ENCODE measurements at places on chromosomes 12 and 14. TPM values are rescaled to one million over a fixed set of nuclear protein-coding genes. Genes with fewer than 3 reads are reported as not detected.

- DNase-seq: peak; percentile 61
Observed at GRCh38 chr14:51653079-51653774, 1.5 kb downstream of the FRMD6 start.

- no peak for DNase-seq
Observed at GRCh38 chr14:94979891-94980290, 177.4 kb downstream of the DICER1 start.

DNA sequence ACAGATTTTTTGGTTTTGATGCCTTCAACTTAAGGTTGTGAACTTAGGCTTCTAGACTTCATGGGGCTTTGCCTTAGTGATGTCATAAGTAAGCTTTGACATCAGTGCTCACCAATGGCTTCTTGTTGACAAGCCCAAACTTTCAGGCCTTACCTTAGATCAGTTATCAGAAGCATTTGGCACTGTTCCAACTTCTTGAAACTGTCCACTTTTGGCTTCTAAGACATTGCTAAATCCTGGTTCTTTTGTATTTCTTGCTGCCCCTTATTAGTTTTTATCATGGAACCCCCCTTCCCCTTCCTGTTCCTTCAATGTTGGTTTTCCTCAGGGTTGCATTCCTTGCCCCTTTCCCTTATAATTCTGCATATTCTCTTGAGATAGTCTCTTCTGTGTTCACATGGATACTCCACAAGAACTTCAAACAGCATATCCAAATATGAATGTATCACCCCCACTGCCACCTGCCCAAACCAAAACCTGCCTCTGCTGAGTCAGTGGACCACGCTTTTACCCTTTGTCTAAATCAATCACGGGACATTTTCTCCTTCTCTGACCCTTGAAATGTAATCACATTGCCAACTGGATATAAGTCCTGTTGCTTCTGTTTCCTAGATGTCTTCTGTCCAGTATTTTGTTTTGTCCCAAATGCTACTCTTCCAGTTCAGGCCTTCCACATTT, 7.9 kb downstream of the PFKM start:
- no peak for DNase-seq

DNA sequence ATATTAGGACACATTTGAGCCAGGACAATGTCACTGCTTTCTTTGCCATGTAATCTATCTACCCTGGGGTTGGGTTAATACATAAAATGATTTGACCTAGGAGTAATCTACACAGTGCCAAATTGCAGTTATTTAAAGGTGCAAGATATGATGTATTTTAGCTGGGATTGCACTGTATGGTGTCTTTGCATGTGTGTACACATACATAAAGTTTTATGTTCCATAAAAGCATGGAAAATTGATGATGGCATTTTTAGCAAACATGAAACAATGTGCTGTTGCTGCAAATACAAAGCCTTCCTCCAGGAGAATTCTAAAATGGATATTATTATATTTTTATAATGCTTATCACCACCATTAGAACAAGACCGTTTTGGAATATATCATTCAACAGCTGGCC, 24.0 kb upstream of the PLBD1 start:
- no peak for DNase-seq

DNA sequence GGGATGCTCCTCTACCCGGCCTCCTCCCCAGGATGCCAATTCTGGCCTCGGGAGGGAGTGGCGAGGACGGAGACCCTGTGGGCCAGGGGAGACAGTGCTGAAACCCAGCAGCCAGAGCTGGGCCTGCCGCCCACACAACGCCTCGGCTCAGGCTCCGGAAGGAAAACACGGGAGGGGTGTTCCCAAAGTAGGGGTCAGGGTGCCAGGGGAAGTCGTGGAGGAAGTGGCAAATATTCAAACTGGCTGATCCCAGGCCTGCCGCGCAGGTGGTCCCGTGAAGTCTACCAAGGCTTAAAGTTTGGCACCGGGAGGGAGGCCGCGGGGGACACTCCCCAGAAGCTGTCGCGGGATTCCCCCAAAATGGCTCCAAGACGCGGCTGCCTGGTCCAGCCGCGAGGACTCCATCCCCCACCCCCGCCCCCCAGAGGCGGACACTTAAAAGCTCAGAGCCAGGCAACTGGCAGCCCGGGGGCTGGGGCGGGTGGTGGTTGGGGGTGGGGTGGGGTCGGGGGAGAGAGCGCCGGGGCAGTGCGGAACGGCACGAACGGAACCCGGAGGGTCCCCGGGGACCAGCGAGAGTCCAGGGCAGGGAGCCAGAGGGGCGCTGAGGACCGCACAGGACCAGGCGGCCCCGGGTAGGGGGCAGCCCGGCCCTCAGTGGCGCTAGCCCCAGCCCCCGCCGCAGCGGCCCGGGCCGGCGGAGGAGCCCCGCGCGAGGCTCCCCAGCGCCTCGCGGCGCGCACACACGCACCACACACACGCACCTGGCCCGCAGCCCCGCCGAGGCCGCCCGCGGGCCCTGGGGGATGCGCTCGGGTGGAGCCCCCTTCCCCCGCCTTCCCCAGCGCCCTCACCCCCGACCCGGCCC, 20.0 kb downstream of the BEGAIN start:
- no peak for DNase-seq

DNA sequence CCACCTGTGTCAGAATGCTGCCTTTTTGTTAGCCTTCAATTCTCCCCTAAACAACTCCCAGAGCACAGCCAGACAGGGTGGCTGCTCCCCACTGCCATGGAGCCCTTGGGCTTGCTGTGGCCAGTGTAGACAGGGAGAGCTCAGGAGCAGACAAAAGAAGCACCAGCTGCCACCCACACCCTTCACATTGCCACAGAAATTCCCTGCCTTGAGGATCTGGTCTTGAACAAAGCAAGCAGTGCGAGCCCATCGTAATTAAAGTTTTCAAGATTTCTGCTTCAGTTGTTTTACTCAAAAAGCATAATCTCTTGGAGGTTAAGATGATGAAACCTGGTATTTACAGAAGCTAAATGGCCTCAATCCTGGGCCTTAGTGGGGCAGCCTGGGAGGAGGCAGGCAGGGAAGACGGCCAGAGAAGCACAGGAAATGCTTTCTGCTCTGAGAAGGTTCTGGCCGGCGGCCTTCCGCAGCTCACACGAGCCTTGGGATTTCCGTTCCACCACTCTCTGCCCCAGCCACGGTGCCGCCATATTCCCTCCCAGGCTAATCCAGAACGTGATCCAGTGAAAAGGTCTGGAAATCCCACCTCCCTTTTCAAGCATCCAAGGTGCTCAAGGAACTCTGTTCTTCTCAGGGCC, 535.2 kb downstream of the BCL11B start:
- DNase-seq: no peak

DNA sequence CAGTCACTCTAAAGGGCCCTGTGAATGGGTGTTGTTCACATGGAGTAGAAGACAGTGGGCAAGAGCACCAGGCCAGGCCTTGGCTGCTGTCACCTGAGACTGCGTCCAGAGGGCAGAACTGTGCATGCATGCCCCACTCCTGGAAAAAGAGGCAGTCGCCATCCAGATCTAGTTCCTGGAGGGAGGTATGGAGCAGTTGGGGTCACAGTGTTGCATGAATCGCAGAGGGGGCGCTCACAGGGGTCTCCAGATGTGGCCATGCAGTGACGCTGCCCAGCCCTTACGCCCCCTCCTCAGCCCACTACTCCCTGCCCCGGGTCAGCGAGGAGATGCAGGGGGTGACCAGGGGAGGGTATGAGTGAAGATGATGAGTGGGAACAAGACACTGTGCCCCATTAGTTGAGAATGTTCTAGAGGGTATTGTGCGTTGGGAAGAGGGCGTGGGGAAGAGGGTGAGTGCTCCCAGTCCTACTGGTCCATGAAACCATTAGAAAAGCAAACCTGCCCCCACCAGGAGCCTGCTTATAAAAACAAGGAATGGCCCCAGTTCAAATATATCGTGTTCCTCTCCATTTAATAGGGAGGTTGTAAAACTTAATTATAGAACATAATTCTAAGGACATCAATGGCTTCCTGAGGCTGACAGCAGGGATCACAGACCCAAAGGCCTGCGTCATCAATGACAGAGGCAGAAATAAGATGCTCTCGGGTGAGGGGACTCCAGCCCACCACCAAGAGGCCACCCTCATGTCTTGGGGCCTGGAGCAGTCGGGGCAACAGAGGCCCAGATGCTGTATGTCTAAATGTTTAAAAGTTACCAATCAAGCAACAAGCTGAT, 32.2 kb upstream of the BCL7A start:
- DNase-seq: no peak

GRCh38 chr12:89949457-89950195, 241.0 kb upstream of the ATP2B1 start:
- DNase-seq: peak; percentile 84

DNA sequence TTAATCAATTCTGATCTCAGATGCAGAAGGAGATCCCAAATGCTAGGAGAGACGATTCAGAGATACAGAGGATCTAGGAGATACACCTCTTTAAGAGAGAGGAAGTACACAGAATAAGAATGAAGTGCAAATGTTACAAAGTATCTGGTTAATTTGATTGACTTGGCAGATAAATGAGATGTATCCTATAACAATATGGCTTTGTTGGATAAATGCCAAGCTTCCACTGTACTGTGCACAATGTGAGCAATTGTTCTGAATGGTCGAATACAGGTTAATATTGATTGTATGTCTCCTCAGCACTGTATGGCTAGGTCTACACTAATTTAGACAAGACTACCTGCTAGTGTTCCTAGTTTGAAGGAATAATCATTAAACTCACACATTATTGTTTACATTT, 119.6 kb upstream of the PTPRB start:
- no peak for DNase-seq

GRCh38 chr12:45974171-45974719, 16.1 kb downstream of the SCAF11 start:
- no peak for DNase-seq

GRCh38 chr14:75311356-75311755, 32.7 kb downstream of the FOS start:
- DNase-seq: no peak

GRCh38 chr12:76078748-76079147, 5.7 kb downstream of the NAP1L1 start:
- DNase-seq: no peak

The CHD8 gene
- 67.6 TPM for total RNA-seq

The ADCY4 gene
- total RNA-seq: 0.35 TPM

The ACVRL1 gene
- total RNA-seq: 6.6 TPM

The TGM1 gene
- total RNA-seq: 2.0 TPM

The CLEC4C gene
- total RNA-seq: not detected

The PPFIA2 gene
- not detected for total RNA-seq

The IQSEC3 gene
- not detected for total RNA-seq
